Epithelial cell of esophagus (primary cell): ENCODE measurements at places on chromosomes 16 and 17.

DNA sequence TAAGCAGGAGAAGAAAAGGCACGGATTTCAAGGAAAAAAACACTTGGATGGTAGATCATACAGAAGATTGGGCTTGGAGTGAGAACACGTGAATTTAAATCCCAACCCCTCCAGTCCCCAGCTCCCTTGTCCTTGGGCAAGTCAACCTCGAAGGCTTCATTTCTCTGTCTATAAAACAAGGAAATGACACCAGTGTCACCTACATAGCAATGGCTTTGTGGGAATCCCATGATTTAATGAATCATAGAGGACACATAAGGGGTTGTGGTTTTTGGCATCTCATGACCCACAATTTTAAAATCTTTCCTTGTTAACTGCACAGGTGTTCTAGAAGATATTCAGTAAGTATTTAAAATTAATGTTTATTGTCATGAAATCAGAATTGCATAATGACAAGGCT lies 8.2 kb upstream of the CCL2 start:
- DNase-seq: no peak

DNA sequence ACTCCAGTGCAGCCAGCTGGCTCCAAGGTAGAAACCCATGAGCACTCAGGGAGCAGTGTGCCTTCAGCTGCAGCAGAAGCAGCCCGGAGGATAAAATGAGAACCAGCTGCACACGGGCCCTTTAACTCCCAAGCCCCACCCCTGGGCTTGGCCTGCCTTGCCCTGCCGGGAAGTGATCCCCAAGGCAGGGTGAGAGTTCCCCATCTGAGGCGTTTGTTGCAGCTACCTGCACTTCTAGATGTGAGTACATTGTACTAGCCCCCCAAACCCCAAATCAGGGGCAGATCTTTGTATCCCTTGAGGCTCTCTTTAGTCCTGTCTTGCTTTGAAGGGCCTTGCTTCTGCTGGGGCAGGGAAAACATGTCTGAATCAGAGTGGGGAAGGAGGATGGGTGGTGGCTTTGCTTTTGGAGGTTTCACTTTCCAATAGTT lies at the start of gene MVP:
TSS of gene MVP (plus strand) at position 192 of the 431 bp plus-strand sequence. CDS start 10,088 bp downstream, outside the sequence.
- peak; percentile 70 for DNase-seq

DNA sequence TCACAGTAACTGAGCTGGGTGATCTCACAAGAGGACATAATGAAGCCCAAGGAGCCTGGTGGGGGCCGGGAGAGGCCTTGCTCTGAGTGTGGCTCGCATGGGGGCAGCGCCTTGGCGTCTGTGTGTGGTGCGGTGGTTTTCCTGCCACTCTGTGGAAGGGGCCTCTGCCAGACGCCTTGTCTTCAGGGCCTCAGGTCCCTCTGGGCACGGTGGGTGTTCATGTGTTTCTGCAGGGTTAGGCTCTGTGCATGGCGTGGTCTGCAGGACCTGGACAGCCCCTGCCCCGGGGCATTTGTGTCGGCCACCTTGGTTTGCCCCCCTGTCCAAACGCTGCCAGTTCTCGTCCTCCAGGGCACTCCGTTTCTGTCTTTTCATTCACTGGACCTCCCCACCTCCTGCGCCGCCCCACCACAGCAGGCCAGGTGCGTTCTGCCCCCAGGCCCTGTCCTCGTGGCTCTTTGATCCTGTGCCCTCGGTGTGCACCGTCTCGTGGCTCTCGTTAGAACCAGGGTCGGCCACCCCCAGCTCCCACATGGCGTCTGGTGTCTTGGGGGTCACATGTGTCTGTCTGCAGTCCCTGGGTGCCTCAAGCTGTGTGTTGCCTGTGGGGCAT lies 43.7 kb upstream of the ZNF750 start:
- no peak for DNase-seq

- DNase-seq: no peak
Measured at GRCh38 chr16:73199214-73199613, 151.3 kb upstream of the ZFHX3 start.

DNA sequence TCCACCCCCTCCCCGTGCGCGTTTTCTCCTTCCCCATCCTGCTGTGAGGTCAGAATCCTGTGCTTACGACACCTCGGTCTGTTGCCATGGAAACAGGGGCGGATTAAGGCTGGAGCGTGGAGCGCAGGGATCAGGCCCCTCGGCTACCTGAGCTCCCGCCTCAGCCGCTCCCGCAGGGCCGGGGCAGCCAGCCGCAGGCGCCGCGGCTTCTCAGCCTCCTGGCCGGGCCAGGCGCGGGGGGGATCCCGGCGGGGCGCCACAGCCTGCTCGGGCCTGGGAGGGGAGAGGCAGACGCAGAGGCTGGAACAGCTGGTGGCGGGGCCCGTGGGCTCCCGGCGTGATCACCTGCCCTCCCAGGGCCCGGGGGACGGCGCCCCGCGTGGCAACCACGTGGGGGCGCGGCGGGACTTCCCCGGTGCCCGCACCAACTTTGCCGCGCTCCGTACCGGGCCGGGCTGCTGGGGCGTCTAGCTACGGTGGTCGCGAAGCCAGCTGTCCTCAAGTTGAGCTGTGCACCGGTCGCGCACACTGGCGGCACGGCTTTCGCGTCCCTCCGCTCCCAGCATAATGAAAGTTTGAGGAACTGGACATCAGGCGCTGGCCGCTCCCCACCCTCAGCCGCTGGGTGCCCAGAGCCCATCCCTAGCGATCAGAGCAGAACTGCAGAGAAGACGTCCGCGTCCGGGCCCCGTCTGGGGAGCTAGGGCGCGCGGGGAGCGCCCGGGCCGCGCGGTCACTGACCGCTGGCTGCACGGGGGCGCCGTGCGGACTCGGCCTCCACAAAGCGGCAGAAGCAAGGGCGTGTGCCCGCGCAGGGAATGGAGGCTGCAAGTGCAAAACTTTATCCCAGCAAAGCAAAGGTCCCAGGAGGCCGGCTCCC lies 1.2 kb downstream of the RTN4RL1 start:
- DNase-seq: peak; percentile 41

DNA sequence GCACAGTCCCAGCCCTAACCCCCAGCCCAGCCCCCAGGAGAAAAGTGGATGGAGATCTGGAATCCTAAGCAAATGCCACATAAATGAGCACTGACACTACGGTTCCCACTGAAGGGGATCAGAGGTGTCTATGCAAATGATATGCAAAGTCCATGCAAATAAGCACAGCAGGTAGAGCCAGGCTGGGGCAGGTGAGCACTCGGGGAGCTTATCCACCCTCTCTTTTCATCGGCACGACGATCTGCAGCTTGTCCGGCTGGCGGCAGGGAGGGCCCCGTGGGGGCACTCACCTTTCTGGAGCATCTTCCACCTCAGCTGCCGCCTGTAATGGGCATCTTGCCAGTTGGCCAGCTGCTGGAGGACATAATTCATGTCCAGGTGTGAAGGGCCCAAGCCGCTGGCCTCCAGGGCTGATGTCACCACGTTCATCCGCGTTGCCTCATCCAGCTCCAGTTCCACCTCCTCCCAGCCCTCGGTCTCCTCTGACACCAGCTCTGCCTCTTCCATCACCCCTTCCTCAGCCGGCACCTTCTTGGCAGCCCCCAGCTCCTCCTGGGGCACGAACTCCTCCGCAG lies 9.9 kb downstream of the HAP1 start:
- no peak for DNase-seq

- peak; percentile 66 for DNase-seq
Measured at GRCh38 chr17:68771867-68772515, 170.8 kb upstream of the FAM20A start.

GRCh38 chr16:69922200-69922599 lies 28.9 kb upstream of the CLEC18A start:
- DNase-seq: no peak

- no peak for DNase-seq
Measured at GRCh38 chr16:86700046-86700945, 121.9 kb downstream of the FOXL1 start.

DNA sequence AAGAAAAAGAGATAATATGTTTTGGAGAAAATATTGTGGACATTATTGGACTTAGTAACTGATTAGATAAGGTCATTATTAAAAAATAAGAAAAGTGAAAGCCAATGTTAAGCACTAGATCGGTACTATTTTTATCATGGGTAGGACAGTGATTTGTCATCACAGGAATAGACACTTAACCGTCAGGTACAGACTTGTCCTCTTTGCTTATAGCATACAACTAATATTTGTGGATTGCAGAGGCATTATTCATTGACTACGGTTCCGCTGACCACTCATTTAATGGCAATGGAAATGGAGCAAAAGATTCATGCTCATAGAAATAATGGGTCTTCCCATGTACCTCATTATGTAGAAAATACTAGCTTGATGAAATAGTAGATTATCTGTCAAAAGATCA lies 596.3 kb upstream of the CA10 start:
- DNase-seq: peak; percentile 62

- DNase-seq: no peak
Measured at GRCh38 chr17:7955414-7956227, 23.6 kb downstream of the CNTROB start.

DNA sequence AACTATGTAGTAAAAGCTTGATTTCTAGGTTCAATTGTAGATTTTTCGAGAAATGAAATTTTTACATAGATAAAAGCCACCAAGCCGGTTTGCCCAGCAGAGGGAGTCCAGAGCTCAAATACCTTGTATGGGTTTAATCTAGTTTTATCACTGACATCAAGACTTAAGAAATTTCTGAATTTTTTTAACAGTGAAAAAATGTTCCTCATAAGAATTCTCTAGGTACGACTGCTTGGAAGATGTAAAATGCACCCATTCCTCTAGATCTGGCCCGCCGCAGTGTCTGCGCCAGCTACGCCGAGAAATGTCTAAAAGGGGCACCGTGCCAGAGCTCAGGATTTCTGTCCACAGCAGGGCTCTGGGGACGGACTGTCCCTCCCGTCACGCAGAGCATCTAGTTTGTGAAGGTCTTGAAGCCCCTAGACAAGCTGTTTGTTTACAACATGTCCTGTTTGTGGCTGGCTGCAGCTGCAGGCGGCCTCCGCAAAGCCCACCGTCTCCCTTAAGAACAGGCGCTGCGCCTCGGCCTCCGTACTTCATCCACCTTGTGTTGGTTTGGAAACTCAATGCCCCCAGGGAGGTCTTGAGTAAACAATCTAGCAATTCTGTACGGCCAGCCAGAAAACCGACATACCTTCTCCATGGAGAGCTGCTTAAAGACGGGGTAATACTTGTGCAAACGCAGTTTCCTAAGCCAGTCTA lies 24.8 kb downstream of the MAP1LC3B start:
- DNase-seq: peak; percentile 53

GRCh38 chr17:72417627-72418026 lies 296.8 kb downstream of the SOX9 start:
- DNase-seq: no peak

- DNase-seq: no peak
Measured at GRCh38 chr16:88195269-88195705, 187.5 kb upstream of the ZNF469 start.

DNA sequence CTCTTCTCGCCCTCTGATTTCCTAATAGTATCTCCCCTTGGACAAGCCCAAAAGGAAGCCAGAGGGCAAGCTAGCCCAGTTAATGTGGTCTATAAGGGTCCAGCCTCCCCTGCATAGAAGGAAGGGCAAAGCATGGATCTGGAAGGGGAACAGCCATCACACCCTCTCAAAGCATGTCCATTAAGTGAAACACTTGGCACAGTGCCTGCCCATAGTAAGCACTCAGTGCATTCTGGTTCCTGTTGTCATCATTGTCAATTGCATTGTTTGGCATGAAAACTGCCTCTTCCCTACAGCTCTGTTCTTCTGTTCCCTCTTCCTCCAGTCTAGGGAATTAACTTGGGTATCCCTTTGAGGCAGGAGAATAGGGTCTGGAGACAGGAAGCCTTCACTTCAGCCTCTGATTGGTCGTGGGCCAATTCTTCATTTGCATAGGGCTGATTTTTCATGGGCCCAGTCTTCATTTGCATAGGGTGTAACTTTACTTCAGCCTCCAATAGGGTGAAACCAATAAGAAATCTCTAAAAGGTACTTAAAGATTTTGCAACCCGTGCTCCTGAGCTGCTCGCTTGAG lies 81.4 kb downstream of the C17orf67 start:
- peak; percentile 43 for DNase-seq

- DNase-seq: no peak
Measured at GRCh38 chr17:36631022-36631421, 29.6 kb downstream of the MRM1 start.

GRCh38 chr16:64425381-64425780 lies 696.5 kb downstream of the CDH11 start:
- no peak for DNase-seq

GRCh38 chr16:31055613-31056012 lies 18.4 kb downstream of the ZNF668 start:
- no peak for DNase-seq

- peak; percentile 15 for DNase-seq
Measured at GRCh38 chr17:46979147-46979863, at the start of gene RPRML. Gene RPRML, minus strand, starts transcription at chr17:46979253. Its CDS starts 246 bp downstream, at chr17:46979007.

DNA sequence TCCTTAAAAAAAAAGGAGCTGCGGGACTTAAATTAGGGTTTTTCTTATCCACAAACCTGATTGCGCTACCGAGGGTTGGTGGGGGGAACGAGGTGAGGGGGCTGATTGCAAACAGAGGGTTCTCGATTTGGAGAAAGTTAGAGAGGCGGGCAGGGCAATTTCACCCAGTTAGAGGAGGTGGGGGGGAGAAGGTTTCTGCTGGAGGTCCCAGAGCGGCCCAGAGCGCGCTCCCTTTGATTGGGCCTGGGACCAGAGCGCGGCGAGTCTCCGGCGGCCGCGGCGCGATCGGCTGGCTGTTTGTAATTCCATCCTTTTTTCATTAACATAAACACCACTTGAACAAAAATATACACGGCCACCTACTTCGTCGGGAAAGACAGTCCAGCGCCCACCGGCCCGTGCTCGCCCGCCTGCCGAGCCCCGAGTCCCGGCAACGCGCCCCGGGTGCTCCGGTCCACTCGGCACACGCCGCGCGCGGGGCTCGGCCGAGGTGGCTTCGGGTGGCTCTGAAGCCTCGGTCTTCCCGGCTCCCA lies 13.3 kb upstream of the FOXF1 start:
- no peak for DNase-seq

DNA sequence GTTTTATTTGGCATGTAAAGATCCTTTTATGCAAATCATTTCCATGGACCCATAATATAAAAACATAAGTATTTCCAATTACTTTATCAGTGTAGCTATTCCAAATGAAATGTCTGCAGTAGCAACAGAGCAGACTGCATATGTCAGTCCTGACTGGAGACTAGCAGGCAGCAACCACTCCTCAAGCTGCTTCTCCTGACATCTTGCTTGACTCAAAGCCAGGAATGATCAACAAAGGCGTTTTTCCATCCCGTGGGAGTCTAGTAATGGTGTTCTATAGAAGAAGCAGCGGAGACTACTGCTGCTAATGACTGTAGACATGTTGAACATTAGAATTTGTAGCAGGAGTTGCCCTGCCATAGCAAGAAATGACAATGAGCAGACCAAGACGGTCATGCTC lies 73.2 kb upstream of the AKTIP start:
- DNase-seq: no peak

- peak; percentile 37 for DNase-seq
Measured at GRCh38 chr17:34720760-34721159, 141.4 kb downstream of the TMEM132E start.
